ENCODE measurements at places on chromosomes 3 and 15.
A peak's percentile ranks its signal among the peaks of the same experiment; 100 is the strongest.

DNA sequence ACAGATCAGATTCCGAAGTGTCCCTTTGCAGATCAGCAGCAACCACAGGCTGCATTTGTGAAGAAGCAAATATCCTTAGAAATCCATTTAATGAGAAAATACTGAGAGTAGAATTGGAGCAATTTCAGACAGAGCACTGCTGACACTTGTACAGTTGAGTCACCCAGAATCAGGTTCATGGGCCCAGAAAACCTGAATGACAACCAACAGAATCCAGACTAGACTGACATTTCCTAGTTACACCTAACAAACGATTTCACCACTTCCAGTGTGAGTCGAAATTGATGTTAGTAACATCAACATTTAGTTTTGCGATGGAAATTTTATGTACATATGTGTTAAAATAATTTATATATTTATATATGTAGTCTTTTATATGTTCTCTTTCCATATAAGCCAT lies 16.8 kb downstream of the GABRR3 start:
- no peak for DNase-seq

DNA sequence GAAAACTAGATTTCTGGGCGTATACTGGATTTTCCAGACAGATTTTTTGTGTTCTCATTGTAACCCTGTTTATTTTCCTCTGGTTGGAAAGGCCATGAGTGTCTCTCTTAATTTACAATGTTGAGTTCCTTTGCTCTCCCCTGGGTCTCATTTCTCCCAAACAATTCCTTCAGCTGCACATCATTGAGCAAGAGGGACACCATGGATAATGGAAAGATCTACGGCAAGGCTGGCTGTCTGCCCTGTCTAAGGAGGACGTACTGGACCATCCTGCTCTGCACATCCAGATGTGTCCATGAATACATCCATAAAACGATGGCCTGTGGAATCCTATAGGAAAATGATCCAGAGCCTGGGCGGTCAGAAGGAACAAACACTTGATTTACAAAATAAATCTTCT lies 258.1 kb upstream of the MCTP2 start:
- DNase-seq = no peak

- peak; percentile 34 for DNase-seq
Observed at GRCh38 chr15:34436956-34437442, 609 bp downstream of the GOLGA8A start.

DNA sequence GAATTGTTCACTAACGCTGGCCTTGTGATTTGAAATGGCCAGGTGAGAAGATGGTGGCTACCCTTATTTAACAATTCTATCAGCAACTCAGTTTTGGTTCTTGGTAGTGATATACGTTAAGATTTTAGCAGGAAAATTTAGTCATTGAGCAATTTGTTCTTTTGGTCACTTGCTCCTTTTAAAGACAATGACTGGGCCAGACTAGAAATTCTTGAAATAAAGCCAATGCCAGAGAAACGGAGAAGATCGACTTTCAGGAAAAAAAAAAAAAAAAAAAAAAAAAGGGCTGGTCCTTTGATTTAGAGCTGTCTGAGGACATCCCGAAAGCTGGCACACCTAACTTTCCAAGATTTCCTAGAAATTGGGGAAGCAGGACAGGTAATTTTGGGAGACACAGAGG lies 178.5 kb downstream of the FNDC3B start:
- DNase-seq = no peak

DNA sequence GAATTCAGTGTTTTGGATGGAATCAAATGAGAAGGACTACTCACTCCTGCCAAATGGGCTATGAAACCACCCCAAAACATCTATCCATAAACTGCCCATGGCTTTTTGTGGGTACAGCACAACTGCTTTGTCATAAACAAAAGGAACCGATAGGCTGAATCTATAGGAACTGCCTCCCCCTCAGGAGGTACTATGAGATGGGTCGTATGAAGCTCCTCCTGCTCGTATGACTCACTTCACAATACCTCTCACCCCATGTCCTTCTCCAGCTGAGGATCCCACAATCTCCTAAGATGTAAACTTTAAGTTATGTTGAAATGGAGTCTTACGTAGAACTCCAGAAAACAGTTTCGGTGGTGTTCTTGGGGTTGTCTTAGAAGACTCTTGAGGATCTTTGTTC lies 129.9 kb upstream of the SAMMSON start:
- no peak for DNase-seq

- DNase-seq = no peak
Observed at GRCh38 chr3:82495655-82496054, 734.2 kb upstream of the GBE1 start.

DNA sequence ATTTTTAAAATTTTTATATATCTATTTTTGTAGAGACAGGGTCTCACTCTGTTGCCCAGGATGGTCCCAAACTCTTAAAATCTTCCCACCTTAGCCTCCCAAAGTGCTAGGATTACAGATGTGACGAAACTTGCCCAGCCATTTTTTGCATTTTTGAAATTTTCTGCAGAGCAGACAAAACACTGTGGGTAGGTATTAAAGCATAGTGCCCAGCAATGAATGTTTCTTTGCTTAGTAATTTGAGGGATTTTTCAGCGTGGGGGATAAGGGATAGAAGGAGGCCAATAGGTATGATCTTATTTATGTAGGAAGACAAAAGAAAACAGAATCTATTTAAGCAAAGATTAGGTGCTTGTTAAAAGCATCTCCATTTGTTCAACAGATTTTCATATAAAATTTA lies 446.8 kb upstream of the DPH6 start:
- no peak for DNase-seq

DNA sequence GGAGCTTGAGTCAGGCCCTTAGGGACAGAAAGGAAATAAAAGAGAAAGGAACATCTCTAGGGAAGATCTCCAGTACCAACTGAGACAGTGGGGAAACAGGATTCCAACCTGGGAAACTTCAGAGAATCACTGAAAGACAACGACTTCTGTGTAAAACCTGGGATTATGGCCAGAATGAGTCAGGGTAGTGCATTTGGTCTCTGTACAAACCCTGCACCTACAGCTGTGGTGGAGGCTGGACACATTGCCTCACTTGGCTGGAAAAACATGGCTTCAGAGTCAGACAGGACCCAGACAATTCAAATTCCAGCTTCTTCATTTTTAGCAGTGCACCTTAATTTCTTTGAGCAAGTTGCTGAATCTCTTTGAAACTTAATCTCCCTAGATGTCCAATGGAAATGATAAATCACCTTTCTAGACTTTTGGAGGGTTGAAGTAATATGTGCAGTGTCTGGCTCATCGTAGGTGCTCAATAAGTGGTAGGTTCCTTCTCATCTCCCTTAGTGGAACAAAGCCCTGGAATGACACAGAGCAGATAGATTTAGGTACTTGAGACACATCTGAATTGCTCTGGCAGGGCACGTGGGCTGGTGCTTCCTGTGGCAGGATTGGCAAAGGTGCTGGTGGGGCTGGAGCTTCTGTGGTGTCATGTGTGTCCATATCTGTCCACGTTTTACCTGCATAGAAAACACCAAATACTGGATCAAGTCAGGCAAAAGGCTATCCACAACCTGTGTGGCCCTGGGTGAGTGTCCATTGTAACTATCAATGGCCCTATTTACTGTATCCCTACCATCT lies 6.1 kb upstream of the CLSTN2 start:
- no peak for DNase-seq

GRCh38 chr15:38226608-38227266 lies 25.9 kb upstream of the SPRED1 start:
- no peak for DNase-seq

DNA sequence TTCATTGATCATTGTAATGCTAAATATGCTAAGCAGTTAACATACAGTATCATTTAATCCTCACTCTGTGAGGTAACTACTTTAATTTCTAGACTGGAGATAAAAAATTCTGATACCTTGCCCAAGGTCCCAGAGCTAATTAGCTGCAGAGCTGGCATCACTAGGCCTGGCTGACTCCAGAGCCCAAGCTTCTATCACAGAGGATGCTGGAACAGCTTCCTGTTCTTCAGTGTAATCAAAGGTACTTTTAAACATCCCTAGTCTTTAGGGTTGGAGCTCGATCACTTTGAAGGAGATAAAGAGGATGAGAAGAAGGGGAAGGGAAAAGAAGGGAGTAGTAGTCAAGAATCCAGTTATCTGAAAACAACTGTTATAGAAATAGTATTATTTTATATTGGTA lies 37.1 kb upstream of the BOC start:
- DNase-seq = no peak

GRCh38 chr3:131174752-131175151 lies 148.1 kb downstream of the NEK11 start:
- DNase-seq = no peak

DNA sequence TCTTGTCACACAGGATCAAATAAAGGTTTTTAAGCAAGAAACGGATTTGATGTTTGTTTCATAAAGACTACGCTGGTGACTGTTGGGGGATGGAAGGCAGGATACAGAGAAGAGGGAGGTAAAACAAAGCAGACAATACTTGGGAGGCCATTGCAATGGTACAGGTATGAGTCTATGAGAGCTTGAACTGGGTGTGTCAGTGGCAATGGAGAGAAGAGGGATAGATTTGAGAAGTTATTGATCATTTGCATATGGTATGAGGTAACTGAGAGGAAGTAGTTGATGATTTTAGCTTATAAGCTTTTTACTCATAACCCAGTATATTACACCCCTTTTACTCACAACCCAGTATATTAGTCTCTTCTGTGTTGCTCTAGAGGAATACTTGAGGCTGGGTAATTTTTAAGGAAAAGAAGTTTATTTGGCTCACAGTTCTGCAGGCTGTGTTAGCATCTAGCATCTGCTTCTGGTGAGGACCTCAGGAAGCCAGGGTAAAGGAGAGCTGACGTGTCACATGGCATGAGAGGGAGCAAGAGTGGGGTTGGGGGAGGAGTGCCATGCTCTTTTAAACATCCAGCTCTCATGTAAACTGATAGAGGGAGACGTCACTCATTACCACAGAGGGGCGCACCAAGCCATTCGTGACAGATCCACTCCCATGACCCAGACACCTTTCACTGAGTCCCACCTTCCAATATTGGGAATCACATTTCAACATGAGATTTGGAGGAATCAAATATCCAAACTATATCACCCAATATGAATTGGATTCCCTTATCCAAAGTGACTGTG lies 153.9 kb downstream of the VPS8 start:
- no peak for DNase-seq

- DNase-seq = no peak
Observed at GRCh38 chr3:129617381-129618185, 11.1 kb upstream of the PLXND1 start.

DNA sequence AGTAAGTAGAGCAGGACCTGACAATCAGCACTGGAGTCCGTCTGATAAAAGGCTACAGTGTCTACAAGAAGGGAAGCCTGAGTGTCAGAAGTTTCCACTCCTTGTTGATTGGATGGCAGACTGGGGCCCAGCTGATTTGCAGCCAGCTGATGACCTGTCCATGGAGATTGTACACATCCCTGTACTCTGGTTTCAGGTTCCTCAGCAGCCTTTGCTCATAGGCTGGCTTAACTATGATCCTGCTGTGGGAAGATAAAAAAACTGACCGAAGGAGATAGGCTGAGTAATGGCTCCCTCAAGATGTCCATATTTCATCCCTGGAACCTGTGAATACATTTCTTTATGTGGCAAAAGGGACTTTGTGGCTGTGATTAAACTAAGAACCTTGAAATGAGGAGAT lies 11.7 kb upstream of the LACTB start:
- no peak for DNase-seq

DNA sequence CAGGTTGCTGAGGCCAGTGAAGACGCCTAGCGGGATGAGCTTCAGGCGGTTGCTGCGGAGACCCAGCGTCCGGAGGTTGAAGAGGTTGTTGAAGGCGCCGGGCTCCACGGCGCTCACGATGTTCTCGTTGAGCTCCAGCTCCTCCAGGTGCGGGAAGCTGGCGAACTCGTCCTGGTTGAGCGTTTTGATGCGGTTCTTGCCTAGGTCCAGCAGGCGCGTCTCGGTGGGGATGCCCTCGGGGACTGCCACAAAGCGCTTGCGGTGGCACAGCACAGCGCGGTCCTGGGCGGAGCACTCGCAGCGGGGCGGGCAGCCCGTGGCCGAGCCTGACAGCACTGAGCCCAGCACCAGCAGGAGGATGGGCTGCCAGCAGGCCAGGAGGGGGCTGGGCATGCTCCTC lies 17.2 kb downstream of the LINGO1 start:
- DNase-seq = no peak

GRCh38 chr15:51322621-51323296 lies 15.6 kb downstream of the CYP19A1 start:
- no peak for DNase-seq

- DNase-seq = peak; percentile 9
Observed at GRCh38 chr3:100144255-100144866, 30.1 kb upstream of the FILIP1L start.

DNA sequence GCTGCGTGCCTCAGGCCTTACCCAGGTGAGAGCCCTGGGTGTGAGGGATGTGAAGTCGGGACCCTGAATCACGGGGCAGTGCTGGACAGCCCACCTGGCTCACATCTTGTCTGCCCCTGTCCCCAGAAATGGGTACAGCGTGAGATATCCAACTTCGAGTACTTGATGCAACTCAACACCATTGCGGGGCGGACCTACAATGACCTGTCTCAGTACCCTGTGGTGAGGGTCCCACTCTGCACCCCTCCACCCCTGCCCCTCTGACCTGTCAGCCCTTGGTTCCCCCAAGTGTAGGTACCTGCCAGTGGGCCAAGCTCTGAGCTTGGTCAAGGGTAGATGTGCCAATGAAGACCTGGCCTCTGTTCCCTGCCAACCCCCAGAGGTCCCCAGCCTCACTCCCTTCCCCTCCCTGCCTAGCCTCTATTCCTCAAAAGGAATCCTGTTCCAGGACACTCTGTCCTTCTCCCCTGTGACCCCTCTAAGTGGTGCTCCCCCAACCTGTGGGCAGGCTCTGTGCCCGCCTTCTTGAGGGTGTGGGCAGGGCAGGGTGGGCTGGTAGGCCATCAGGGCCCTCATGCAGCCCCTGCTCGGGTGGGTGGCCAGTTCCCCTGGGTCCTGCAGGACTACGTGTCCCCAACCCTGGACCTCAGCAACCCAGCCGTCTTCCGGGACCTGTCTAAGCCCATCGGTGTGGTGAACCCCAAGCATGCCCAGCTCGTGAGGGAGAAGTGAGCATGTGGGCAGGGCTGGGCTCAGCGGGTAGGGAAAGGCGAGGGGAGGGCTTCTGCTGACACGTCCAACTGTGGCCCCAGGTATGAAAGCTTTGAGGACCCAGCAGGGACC lies 25.1 kb downstream of the NBEAL2 start:
- no peak for DNase-seq

DNA sequence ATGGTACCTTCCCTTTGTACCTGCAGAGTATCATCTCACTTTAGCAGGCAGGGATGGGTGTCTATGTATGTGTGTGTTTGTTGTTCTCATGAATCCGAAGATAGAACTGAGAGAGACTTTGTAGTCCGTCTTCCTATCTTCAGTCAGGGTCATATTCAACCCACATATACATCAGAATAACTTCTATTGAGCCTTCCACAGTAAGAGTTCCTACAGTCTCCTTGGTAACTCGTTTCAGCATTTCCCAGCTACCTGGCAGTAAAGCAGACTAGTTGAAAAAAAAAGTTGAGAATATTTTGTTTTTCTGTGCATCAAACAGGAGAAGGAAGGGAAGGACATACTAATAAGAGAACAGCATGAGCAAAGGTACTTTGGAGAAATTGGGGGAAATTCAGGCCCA lies 106.8 kb downstream of the VPS8 start:
- no peak for DNase-seq
